Adrenal gland (tissue), 19 donors: ENCODE measurements at places on chromosomes 3 and 15.

GRCh38 chr3:189160519-189161309 lies 11.1 kb upstream of the TPRG1 start:
- no peak for DNase-seq

DNA sequence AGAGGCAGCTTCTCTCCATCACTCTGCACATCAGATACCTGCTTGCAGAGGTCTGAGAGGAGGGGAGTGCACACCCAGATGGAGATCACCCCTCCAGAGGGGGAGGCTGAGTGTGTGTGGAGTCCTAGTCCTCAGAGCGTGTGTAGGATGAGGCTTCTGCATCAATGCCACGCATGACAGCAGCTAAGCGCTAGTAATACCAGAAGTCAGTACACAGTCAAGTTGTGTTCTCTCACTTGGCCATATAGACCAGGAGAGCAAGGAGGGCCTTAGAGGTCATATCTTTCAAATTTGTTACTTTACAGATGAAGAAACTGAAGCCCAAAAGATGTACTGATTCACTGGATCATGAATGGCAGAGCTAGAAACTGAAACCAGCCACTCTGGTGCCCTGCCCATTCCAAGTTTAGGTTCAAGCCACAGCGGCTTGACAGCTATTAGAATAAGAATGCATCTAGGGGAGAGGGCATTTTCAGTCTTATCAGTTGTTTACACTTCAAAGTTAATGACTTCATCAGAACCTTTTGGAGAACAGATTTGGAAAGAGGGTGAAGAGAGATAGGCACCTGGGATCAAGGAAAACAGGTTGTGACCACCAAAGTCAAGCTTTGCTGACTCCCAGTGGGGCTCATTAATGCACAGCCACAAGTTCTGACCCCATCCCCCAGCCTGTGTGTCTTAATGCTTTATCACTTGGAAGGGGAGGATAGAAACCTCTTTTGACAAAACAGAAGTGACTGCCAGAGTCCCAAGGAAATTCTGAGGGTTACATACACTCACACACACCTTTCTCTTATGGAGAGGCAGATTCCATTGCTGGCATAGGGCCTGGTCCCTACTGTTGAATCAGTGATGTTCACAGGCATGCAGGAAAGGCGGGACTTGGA lies 310.3 kb downstream of the CHST2 start:
- no peak for DNase-seq

DNA sequence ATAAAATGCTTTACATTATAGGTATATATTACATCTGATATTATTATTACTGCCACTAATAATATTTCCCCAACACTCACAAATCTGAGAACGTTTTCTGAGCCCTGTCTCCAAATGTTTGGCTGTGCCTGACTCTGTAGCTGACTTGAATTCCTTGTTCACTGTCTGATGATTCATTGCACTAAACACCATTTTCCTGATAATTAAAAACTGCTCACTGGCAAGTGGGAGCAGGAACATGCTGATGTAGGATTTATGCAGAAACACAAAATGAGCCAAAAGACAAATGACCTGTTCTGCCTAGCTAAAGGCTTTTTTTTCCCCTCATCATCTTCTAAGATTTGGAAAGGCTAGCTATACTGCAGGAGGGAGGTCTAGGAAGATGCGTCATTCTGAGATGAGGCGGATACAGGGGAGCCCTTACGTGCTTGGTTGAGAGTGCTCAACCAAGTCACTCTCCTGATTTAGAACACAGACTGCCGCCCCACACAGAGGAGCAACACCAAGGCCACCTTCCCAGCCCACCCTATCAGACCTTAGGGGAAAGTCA lies 380.7 kb downstream of the EPHB1 start:
- no peak for DNase-seq

- no peak for DNase-seq
Measured at GRCh38 chr3:119323723-119324085, 29.5 kb downstream of the ARHGAP31 start.

DNA sequence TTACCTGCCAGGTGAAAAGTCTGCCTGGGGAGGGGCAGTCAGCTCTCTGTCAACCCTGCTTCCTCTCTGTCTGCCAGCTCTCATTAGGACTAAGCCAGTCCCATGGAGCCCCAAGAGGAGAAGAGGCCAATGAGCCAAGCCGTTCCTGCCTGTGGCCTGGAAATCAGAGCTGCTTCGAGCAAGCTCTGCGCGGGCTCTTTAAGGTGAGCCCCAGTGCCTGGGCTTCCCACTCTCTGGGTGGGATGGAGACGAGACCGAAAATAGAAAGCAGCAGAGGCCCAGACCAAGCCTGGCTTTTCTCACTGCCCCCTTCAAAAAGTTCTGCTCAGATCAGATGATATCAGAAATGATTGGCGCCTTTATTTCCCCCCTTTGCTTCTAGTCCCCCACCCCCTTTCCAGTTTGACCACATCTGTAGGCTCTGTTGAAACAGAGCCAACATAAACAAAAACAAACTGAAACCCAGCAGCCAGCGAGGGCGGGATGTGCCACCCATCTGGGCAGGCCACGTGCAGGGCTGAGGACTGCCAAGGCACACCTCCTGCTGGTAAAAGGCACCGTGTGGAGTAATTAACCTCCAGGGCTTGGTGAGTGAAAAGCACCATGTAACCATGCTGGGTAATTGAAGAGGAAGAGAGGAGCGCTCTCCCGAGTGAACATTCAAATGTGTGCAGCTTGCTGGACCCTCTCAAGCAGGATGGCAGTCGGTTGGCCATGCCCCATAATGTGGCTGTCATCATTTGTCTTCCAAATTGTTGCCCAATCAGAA lies 471.0 kb upstream of the PROK2 start:
- DNase-seq = no peak

- no peak for DNase-seq
Measured at GRCh38 chr3:184514171-184514490, 47.5 kb upstream of the EPHB3 start.

DNA sequence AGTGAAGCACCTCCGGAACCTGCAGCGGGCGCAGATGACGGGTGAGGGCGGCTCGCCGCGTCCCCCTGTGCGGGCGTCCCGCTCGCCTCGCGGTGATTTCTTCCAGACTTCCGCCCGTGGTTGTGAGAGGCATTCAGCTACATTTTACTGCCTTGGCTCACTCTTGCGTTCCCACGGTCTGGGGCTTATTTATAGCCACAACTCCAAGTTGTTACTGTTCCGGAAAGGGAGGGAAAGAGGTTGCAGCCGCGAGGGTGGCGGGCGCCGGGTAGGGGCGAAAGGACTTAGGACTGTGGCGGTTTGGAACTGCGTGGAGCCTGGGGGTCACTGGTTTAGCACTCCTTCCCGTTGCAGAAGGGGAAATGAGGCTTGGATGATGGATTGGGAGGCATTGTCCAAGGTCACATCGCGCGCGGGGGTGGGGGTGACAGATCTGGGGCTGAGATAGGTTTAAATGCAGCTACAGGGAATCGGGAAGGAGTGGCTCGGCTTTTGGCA lies 1.1 kb downstream of the HES1 start:
- DNase-seq = no peak

DNA sequence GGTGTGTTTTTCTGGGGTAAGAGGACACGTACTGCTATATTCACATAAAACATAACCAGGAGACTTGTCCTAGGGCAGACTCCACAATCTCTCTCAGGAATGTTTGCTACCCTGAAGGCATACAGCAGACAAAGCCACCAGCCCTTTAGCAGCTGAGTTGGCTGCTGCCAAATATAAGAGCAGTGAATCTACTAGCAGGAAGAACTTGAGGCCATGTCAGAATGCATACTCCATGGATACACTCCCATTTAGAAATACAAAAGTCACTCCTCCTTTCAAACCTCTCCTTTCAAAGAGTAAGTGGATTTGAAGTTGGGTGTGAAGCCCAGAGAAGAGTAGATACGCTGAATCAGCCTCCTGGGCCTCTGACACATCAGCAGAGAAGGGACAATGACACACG lies 94.1 kb downstream of the CADPS start:
- DNase-seq = no peak

DNA sequence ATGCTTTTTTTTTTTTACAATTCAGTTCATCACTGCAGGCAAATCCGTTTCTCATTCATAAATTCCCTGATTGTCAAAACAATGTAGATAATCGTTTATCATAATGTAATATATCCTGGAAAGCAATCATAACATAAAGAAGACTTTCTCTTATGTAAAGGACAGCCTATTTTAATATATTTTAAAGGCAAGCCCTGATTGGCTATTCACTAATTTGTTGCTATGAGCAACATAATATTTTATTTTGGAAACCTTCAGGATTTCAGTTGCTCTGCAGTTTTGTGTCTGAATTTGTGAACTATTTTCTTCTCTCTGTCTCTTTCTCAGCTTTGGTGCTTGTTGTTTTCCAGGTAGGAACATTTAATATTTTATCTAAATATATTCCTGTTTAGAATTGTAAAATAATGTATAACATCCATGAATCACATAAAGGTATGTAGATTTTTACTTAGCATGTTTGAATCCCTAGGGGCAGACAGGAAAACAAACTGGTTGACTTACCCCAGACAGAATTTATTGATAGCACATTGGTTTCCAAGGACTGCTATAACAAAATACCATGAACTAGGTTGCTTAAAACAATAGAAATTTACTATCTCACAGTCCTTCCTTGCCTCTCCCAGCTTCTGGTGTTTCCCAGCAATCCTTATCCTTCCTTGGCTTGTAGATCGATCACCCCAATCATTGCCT lies 253.5 kb downstream of the CDIN1 start:
- DNase-seq = no peak

GRCh38 chr15:48285329-48286214 lies 45.7 kb upstream of the DUT start:
- DNase-seq = peak; percentile 62

DNA sequence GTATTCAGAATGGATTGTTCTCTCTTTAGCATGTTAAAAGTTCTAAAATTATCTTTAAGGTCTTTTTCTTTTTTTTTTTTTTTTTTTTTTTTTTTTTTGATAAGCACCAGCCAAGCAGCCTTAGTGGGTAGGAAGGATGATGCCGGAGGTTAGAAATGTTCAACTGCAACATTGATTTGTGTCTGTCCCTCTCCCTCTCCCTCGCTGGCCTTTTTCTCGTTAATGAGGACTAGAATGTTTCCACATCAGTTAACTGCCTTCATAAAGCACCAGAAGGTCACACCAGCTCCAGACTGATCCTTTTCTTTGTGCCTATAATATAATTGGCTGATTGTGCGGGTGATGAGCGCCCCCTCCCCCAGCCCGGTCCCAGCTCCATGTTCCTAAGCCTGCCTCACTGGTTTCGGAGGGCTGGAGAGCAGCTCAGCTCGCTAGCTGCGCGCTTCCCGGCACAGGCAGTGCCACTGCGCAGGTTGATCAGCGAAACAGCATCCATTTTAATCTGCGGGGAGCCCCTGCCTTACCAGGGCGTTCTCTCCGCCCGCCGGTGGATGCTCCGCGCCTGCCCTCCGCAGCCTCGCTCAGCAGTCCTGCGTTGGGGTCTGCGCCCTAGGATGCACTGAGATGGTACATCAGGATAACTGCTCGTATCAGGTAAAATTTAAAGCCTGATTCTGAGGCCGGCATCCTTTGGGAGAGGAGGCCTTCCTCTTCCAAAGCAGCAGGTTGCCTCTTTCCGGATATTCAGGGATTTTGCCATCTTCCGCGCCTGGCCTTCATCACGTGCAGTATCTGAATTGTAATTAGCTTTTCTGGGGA lies 148.9 kb upstream of the IL12A start:
- DNase-seq = no peak

DNA sequence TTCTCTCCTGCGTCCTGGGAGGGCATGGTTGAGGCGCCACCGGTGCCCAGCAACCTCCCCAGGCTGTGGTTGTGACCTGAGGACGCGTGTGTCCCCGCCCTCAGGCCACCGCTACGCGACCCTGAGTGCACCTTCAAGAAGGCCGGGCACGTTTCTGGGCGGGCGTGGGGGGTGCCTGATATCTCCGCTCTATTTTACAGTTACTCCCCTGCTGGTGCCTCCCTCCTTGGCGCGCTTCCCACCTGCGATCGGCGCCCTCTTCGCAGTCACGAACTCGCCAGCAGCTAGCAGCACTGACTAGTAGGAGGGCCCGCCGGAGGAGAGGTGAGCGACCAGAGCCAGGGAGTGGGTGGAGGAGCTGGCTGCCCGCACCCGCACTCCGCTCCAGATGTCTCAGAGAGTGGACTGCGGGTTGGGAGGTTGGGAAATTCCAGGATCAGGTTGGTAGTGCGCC lies 43.2 kb upstream of the POLG start:
- DNase-seq = no peak

DNA sequence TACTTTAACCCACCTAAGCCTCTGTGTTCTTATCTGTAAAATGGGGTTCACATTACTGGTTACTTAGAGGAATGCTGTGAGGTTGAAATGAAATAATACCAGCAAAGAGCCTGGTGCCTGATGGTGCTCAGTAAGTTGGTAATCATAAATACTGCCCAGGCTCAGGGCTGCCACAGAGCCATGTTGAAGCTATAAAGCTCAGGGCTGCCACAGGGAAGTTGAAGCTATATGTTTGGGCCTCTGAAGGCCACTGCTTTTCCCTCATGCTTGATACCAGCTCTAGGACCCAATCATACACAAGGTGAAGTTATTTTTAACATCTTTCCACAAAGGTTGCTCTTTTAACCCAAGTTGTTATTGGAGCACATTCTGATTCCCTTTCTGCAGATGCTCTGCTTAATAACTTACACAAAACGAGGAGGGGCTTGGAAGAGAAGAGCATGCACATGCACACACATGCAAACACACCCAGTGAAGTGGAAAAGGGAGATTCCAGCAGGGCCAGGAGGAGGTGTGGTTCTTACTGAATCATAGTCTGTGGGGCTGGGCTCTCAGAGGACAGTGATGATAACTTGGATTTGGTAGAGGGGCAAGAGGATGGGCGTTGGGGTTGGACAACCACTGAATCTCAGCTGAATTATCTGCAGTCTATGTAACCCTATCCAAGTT lies 17.4 kb downstream of the PARP14 start:
- DNase-seq = no peak

GRCh38 chr3:61701011-61701410 lies 139.6 kb downstream of the PTPRG start:
- no peak for DNase-seq

DNA sequence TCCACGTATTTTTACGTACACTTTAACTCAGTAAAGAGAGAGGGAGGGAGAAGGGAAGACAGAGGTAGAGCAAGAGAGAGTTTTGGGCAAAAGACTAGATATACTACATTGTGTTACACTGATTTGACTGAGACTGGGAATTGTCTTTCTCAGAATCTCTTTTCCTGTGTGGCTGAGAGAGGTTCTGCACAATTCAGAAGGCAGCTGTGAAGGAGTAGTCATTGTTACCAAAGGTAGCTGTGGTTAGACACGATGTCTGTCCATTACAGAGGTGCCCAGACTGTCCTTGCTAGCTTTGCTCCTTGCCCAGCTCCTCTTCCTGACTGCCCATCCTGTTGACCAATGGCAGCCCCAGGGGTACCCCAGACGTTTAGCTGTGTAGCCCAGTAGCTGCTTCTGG lies 577.5 kb upstream of the CBLB start:
- DNase-seq = no peak
